A549 treated with CpdA at 1 μM for 4 hours (cell line): ENCODE measurements at places on chromosomes 12 and 14. TPM values are rescaled to one million over a fixed set of nuclear protein-coding genes. Genes with fewer than 3 reads are reported as not detected.

The KCNK10 gene
- total RNA-seq = not detected in 5 replicates

The SYNE2 gene
- total RNA-seq = 8.9 to 11.4 TPM (median 9.7 TPM) in 5 replicates

The LIN52 gene
- 4.1 to 6.6 TPM (median 4.6 TPM) in 5 replicates for total RNA-seq

The PCED1B gene
- total RNA-seq = 46.1 to 54.7 TPM (median 50.5 TPM) in 5 replicates

The PPP2R5E gene
- 24.6 to 27.3 TPM (median 26.1 TPM) in 5 replicates for total RNA-seq
